ENCODE measurements at places on chromosomes 11 and 22. TPM values are rescaled to one million over a fixed set of nuclear protein-coding genes. Genes with fewer than 3 reads are reported as not detected.

Gene OR8J3
- not detected for total RNA-seq

Gene OPCML
- not detected for total RNA-seq

Gene SVIP
- total RNA-seq: 70.5 TPM

Gene PRR33
- not detected for total RNA-seq

Gene GRIK4
- total RNA-seq: 0.74 TPM

Gene ANO1
- 0.40 TPM for total RNA-seq

Gene IGF2
- total RNA-seq: 34.1 TPM

Gene POU2AF2
- not detected for total RNA-seq

Gene MYO7A
- total RNA-seq: 3.6 TPM

Gene LRRC75B
- 6.4 TPM for total RNA-seq

Gene TEX12
- total RNA-seq: 0.46 TPM

Gene IL18
- 1.5 TPM for total RNA-seq

Gene C22orf31
- total RNA-seq: not detected

Gene KCNA4
- not detected for total RNA-seq

Gene TMPRSS13
- total RNA-seq: 0.46 TPM

Gene SLC1A2
- total RNA-seq: not detected

Gene OR52K1
- not detected for total RNA-seq

Gene TRPM5
- not detected for total RNA-seq

Gene APOL4
- total RNA-seq: 2.6 TPM

Gene ALDH3B2
- not detected for total RNA-seq

Data from endothelial cell of umbilical vein (primary cell).